ENCODE measurements at places on chromosomes 3 and 15. TPM values are rescaled to one million over a fixed set of nuclear protein-coding genes. Genes with fewer than 3 reads are reported as not detected.

The PLIN1 gene
- total RNA-seq = 2,292 TPM

The ADAMTS9 gene
- 240 TPM for total RNA-seq

The CLN6 gene
- total RNA-seq = 23.1 TPM

The DLEC1 gene
- total RNA-seq = 1.1 TPM

The P2RY13 gene
- 2.5 TPM for total RNA-seq

GRCh38 chr3:120648290-120648689, 33.7 kb downstream of the HGD start:
- DNase-seq = no peak

- no peak for DNase-seq
Measured at GRCh38 chr3:161957467-161957866, 460.9 kb downstream of the OTOL1 start.

DNA sequence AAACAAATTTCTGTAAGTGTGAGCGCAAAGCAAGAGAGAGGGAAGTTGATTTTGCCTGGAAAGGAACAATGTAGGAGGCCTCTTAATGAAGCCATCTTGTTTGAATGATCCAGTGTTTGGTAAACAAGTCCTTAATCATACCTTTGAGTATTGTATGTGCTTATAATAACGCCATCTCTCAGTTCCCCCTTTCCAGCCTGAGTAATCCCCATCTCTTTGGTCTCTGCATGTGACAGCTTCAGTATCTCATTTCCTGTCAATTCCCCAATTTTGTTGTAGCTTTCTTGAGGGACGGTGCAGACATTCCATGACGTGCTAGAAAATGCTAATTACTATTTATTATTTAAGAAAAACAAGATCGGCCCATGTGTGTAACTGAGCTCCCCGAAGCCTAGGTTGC, 349.3 kb upstream of the NR2F2 start:
- no peak for DNase-seq

- no peak for DNase-seq
Measured at GRCh38 chr3:23723930-23724329, 81.8 kb upstream of the UBE2E1 start.

DNA sequence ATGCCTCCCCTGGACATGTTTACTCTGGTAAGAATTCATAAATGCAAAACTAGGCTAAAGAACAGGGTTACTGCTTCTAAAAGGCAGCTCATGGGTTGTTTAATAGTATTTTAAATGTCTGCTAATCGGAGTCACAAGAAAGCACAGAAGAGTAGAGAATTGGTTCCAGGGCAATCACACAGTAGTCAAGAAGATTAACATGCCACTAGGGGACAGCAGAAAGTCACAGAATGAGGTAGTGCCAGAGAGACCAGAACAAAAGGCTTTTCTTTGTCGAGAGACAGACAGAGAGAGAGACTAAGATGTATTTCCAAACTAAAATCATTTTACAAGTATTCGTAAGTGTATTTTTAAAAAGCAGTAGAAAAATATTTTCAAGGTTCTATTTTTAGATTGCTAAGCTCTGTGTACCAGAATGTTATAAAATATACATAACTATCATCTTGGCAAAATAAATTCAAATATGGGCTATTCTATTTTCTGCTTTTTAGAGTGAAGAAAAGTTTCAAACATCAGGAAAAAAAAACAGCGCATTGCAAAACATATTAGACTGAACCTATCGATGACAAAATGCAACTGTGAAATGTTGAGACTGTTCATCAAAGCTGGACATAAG, 78.3 kb upstream of the CDIN1 start:
- DNase-seq = no peak

- DNase-seq = no peak
Measured at GRCh38 chr3:100813828-100814227, 104.5 kb downstream of the TFG start.

DNA sequence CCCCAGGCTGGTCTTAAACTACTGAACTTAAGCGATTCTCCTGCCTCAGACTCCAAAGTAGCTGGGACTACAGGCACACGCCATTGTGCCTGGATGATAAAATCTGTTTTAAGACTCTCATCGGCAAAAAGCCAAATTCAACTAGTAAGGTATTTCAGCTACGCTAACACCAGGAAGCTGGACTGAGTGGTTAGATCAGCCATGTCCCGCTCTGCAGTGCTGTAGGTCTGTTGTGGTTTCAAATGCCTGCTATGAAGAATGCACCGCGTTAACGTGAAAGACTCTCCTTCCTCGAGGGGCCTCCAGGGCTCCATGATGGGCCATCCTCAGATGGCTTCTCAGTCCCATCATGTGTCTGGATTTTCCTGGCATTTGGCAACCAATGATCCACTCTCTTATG, 70.2 kb downstream of the PCOLCE2 start:
- no peak for DNase-seq

DNA sequence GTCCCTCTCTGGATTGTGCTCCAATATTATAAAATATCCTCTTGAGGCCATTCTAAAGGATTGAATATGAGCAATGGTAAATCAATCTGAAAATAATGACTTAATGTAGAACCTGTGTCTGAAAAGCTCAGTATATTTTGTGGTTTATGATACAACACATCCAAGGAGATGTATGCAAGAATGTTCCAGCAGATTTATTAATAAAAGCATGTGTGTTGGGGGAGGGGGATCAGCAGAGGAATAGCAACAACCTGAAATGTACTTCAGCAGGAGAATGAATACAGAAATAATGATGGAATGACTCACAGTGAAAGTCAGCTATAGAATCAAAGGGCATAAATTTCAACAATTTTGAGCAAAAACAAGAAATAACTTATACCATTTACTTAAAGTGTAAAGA, 56.7 kb upstream of the NUDT16 start:
- no peak for DNase-seq

GRCh38 chr3:53242642-53243041, 13.2 kb downstream of the TKT start:
- no peak for DNase-seq

GRCh38 chr3:122694966-122695365, 14.3 kb downstream of the PARP14 start:
- no peak for DNase-seq

GRCh38 chr3:58188173-58188564, 22.6 kb downstream of the DNASE1L3 start:
- DNase-seq = no peak

DNA sequence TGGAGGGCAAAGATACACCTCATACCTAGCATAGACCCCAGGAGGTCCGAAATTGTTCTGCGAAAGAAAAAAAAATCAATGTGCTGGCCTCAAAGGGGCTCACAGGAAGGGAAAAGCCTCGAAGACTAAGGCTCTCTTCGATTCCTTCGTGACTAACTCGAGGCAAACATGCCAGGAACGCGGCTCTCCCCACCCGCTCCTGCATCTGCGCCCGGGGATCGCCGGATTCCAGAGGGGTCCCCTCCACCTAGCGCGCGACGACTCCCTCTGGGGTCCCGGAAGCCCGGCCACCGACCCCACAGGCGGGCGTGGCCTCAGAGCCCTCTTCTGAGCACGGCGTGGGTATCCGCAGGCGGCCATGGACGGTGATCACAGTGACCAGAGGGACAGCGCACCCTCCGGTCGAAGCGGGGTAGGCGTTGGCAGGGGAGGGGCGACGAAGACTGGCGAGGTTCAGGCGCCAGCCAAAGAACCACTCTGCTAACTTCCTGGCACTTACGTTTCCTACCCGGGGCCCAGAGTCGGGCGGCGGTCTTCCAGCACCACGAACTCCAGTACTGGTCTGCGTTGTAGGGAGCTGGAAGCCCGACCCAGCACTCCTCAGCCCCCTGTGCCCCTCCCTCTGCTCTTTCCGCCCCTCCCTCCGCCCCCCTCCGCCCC, 515 bp upstream of the EIF3J start:
- peak; percentile 86 for DNase-seq

GRCh38 chr3:170709046-170709445, 123.2 kb upstream of the SLC7A14 start:
- DNase-seq = no peak

GRCh38 chr15:29612701-29613100, 209.6 kb downstream of the TJP1 start:
- DNase-seq = no peak

DNA sequence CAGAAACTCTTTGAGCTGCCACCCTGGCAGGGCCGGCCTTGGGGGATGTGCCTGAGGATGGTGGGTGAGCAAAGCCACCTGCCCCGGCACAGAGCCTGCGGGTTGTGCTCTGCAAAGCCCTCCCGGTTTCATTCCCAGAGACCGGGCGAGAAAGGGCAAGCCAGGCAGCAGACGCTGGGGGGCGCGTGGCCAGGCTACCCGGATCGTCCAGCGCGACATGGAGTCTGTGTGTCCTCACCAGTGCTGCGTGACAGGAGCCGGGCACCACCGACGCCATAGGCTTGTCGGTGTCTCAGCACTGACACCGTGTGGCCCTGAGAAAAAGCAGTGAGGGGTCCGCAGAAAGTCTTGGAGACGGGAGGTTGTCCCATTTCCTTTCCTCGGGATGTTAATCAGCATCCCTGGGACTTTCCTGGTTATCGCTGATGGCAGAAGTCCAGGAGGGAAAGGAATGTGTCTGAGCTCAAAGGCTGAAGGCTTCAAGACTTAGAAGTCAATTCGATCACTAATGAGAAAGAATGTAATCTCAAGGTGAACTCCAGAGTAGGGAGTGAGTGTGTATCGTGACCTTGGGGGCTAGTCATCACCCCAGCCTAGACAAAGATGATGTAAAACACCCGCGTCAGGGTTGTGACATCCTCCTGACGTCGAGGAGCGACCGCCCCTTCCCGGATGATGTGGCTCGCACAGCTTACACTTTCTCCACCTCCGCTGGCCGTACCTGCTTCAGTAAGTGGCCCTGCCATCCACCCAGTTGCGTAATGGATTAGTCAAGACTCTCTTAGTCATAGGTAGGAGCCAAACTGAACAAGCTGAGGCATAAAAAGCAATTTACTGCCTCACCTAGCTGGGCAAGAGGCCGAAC, 36.3 kb upstream of the PLA2G4E start:
- DNase-seq = peak; percentile 82

GRCh38 chr3:140574375-140574774, 103.5 kb upstream of the TRIM42 start:
- DNase-seq = no peak
